ENCODE measurements at places on chromosomes 2 and 18.

- no peak for DNase-seq
Observed at GRCh38 chr2:75640621-75641121, 5.9 kb upstream of the MRPL19 start.

GRCh38 chr2:177078855-177079254 is 133.7 kb upstream of the HNRNPA3 start:
- DNase-seq: no peak

- no peak for DNase-seq
Observed at GRCh38 chr2:30334762-30335363, 103.5 kb downstream of the LBH start.

DNA sequence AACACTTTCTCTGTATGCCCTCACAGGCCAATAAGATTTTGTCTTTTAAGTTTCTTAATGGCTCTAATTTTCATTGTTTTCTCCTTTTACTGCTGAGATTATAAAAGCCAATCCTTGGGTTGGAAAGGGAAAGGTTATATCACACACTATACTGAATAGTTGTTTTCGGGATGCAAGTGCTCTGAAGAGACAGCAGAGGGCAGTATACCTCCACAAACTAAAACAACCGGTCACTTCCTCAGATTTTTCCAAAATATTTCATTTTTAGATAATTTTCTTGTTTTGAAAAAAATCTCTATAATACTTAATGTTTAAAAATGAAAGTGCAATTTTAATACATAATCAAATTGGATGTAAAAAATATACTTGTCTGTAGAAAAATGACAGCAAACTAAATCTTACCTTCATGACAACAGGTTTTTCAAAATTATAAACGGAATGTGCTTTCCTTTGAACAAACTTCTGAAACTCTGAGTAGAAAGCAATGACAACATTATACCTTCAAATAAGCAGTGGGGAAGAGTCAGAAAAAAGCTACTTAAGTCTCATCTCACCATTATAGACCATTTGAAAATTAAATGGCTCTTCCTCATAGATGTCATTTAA is 82.7 kb downstream of the ORC4 start:
- no peak for DNase-seq

- DNase-seq: no peak
Observed at GRCh38 chr18:63979409-63979920, 9.6 kb downstream of the SERPINB8 start.

DNA sequence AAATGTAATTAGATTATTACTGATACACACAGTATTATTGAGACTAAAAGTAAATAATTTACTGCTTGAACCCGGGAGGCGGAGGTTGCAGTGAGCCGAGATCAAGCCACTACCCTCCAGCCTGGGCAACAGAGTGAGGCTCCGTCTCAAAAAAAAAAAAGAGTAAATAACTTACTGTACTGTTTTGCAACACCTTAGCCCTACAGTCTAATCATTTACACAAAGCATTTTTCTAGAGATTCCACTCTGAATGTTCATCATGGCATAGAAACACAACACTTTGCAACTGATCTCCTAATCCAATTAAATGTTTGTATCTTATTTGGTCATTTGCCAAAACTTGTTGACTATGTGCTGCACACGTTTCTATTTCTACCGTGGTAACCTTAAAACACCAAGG is 23.4 kb upstream of the RMP24 start:
- DNase-seq: no peak

Data from GOT3 (cell line).